ENCODE measurements at places on chromosomes 13 and 19.

GRCh38 chr13:81713201-81713600 lies 1372.3 kb upstream of the SPRY2 start:
- no peak for DNase-seq

DNA sequence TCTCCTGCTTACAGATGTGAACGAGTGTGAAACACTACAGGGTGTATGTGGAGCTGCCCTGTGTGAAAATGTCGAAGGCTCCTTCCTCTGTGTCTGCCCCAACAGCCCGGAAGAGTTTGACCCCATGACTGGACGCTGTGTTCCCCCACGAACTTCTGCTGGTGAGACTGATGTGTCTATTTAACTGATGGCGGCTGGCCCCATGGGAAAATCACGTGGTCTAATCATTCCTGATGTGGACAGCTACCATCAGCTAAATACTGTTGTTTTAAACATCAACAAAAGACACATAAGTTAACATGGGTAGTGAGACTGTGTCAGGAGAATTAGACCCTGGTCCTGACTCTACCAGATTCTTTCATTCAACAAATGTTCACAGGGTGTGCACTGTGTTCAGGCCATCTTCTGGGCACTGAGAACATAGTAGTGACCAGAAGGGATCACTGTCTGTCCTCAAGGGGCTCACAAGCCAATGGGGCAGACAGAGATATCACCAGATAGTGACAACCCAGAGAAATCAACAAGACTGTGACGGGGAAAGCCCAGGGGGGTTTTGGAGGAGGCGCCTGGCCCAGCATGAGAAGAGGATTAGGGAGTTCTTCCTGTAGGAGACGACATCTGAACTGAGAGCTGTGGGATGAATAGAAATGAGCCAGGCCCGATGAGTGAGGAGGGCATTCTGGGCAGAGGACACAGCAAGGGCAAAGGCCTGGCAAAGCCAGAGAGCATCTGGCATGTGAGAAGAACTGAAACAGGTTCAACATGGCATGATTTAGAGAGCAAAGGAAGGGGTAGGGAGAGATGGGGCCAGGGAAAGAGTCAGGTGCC lies 18.4 kb downstream of the LTBP4 start:
- no peak for DNase-seq

- no peak for DNase-seq
These were observed 784 bp downstream of the PIBF1 start for GRCh38 chr13:72782717-72783116.

DNA sequence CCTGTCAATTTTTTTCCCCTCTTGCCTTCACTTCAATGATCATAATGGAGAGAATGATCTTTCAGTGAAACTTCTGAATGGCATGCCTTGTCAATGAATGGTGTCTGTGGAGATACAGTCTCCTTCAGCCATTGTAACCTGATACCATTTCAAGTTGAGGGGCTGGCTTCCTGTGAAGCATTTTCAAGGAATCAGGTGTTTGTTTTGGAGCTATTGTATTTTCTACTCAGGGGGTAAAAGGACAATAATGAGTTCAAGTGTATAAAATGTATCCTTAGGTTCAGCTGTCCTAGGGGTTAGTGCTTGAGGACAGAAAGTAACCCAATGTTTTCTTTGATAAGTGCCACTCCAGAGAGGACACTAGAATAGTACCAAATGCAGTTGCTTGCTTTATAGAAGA lies 23.8 kb upstream of the CBY2 start:
- DNase-seq, result no peak

GRCh38 chr19:7982651-7983099 lies 22.8 kb downstream of the ELAVL1 start:
- no peak for DNase-seq

GRCh38 chr13:25692099-25692498 lies 320.3 kb downstream of the ATP8A2 start:
- DNase-seq, result no peak

DNA sequence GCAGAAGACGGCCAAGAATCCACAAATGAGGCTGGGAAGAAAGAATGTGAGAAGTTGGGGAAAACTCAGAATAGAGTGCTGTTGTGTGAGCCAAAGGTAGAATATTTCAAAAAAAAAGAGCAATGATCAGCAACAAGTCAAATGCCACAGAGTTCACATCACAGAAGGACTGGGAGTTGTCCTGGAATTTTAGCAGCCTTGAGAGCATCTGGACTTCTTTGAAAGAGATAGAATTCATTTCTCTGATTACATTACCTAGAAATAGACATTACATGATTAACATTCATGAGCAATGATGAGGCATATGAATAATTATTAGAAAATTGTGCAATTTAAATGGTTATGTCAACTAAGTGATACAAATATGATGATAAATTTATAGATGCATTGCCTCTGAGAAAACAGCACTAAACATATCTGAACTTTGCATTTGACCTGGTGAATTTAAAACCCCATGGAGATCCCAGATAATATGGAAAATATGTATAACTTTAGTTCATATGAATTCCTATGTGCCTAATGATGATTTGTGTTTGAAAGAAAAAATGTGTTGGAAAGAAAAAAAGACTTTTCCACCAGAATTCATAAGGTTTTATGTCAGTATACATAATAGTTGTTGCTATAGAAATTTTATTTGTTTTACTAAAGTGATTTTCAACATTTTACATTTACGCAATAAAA lies 186.2 kb downstream of the POSTN start:
- DNase-seq, result no peak

- DNase-seq, result no peak
These were observed 809 bp downstream of the MYO1F start for GRCh38 chr19:8576273-8576993.

DNA sequence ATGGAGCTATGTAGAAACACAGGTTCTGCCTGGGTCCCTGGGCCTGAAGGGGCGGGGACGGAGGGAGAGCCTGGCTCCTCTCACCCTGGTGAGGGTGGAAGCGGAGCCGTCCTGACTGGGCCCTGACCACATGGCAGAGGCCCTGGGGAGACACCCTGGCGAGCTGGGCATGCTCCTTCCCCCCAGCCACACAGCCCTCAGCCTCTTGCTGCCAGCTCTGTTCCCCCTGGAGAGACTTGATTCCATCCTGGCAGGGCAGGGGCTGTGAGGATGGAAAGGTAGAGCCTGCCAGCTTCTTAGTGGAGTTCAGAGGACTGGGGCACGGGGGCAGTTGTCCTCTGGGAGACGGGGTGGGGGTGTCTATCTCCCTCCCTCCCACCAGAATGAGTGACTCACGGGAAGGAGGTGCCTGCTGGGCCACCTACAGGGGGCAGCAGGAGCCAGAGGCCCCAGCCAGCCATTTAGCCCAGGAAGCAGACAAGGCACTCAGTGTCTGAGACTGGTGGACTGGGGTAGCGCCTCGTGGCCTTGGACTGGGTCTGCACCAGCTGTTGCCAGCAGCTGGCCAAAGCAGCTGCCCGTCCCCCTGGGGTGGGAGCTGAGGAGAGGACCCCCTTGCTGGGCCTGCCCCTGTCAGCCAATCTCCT lies 22.8 kb upstream of the RNF17 start:
- DNase-seq, result no peak

GRCh38 chr13:74570834-74571233 lies 436.6 kb upstream of the KLF12 start:
- DNase-seq, result peak; percentile 19
